Breast epithelium (tissue), 4 donors: ENCODE measurements at places on chromosomes 11 and 22. TPM values are rescaled to one million over a fixed set of nuclear protein-coding genes. Genes with fewer than 3 reads are reported as not detected.

The BCO2 gene
- total RNA-seq = 3.4 TPM

The ASCC2 gene
- 60.3 TPM for total RNA-seq

The DLG2 gene
- 12.3 TPM for total RNA-seq

DNA sequence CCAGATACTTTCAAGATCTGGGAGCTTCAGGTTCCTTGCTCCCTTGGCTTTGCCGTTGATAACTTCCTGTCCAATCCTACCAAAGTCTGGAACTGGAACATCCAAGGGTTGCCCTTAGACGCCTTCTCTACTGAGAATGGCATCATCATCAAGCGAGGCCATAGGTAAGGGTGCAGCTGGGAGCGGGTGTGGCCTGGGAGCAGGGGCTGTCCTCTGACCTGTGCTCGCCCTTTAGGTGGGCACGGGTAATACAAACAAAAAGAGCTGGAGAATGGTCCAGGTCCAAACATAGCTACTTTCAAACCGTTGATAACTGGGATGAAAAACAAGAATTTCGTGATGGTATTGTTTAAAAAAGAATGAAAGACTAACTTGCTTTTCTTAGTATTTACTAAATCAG, 25.0 kb downstream of the CASP12 start:
- H3K27me3 ChIP-seq = no peaks in the 10 kb centered on the region
- H3K4me1 ChIP-seq = no peaks in the 10 kb centered on the region
- no peak for DNase-seq
- H3K27ac ChIP-seq = no peak overlapping the region
- no peak overlapping the region for H3K4me3 ChIP-seq

DNA sequence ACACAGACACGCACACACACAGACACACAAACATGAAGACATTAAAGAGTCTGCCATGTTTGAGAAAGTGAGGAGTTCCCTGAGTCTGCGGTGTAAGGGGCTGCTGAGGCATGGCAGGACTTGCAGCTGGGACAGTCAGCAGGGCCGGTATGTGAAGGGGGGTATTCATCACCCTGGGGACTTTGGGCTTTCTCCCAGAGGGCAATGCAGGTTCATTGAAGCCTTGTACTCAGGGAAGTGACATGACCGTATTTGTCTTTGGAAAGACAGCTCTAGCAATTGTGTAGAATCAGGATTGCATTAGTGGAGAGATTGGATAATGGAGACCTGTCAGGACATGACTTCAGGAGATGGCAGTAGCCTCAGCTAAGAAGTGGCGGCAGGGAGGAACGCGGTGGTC, 9.4 kb upstream of the ADAMTS8 start:
- no peak for DNase-seq
- H3K27me3 ChIP-seq = no peaks in the 10 kb centered on the region
- no peak overlapping the region for H3K27ac ChIP-seq
- H3K4me1 ChIP-seq = no peaks in the 10 kb centered on the region
- no peaks in the 10 kb centered on the region for H3K36me3 ChIP-seq
